ENCODE measurements at places on chromosomes 7 and 10. TPM values are rescaled to one million over a fixed set of nuclear protein-coding genes. Genes with fewer than 3 reads are reported as not detected.

The ADRA2A gene
- total RNA-seq: not detected

DNA sequence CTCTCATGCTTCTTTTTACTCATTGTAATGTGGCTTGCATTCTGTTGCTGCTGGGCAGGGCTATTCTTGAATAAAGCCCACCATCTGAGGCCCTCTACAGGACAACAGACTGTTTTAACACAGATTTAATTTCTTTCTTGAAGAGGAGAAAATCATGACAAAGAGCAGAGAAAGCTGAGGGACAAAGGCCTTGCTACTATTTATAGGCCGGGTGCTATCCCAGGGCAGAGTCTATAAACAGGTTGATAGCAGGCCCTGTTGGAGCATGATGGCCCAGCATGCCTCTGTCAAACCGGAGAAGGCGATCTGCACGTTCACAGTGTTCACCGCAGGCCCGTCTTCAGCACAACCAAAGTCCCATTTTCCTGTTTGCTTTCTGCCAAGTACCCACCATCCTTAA, 3.0 kb downstream of the VIPR2 start:
- DNase-seq: no peak

DNA sequence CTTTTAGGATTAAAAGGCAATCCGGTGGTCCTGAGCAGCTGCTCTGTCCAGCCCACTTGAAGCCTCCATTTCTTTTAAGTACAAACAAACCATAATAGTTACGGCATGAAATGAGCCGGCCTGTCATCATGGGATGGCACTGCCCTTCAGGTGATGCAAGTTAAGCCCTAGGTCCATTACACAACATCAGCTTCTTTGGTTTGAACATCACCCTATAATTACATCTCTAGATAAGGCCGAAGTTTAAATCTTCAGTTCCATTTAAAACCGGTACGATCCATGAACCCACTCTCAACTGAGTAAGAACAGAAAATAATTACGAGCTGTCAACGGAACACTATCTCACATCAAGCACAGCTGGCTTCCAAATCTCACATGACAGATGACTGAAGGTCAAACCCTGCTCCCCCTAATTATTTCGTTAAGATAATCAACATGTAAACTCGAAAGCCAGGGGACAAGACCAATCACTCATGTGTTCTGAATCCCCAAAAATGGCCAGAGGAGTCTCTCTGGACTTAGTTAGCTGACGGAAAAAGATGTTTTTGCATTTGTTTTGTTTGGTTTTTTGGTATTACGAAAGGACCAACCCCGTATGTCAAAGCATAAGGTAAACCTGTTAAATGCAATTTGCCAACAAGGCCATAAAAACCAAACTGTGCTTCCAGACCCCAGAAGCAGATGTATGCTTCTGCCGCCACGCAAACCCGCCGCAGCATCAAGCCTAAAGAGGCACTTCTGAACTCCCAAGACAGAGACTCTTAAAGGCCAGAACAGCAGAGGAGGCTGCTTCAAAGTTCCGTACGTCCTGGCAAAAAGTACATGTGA, 10.8 kb downstream of the GNA12 start:
- DNase-seq: no peak

The TBXAS1 gene
- 2.7 TPM for total RNA-seq

- DNase-seq: no peak
Measured at GRCh38 chr10:12194752-12195271, 879 bp downstream of the NUDT5 start.

DNA sequence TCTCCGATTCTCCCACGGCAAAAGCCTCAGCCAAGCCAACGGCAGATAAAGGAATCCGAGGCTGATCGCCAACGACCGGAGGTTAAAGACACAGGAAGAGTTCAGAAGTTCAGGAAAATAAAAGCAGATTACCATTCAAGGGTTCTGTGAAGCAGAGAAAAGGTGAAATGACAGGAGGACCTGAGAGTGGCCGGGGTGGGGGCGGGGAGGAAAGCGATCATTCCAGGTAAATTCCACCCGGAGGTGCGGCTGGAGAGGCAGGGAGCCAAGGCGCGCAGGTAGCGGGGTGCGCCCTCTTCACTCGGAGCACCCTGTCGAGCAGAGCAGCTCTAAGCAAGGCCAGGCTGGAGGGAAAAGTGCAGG, 35.3 kb upstream of the SEPHS1 start:
- DNase-seq: no peak

GRCh38 chr10:86022906-86023305, 343.7 kb downstream of the GRID1 start:
- DNase-seq: no peak

DNA sequence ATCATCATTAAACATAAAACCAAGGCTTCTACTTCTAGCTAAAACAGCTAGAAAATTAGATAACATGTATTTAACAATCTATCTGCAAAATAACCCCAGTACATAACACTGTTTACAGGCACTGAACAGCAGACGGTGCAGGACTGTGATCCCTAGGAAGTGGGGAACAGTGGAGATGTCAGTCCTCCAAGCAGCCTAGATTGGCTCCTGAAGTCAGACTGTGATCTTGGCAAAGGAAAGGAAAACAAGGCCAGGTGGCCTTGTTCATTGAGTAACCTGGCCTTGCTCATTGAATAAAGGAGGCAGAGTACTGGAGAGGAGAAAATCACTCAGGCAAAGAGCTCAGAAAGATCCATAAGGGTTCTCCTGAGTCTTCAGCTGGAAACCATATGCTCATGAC, 77.7 kb upstream of the DIP2C start:
- no peak for DNase-seq

The DCLRE1A gene
- total RNA-seq: 4.3 TPM

- DNase-seq: no peak
Measured at GRCh38 chr10:23370106-23370505, 25.5 kb upstream of the C10orf67 start.
